ENCODE measurements at places on chromosomes 12 and 14. TPM values are rescaled to one million over a fixed set of nuclear protein-coding genes. Genes with fewer than 3 reads are reported as not detected.

Gene MYH6
- total RNA-seq, result not detected

DNA sequence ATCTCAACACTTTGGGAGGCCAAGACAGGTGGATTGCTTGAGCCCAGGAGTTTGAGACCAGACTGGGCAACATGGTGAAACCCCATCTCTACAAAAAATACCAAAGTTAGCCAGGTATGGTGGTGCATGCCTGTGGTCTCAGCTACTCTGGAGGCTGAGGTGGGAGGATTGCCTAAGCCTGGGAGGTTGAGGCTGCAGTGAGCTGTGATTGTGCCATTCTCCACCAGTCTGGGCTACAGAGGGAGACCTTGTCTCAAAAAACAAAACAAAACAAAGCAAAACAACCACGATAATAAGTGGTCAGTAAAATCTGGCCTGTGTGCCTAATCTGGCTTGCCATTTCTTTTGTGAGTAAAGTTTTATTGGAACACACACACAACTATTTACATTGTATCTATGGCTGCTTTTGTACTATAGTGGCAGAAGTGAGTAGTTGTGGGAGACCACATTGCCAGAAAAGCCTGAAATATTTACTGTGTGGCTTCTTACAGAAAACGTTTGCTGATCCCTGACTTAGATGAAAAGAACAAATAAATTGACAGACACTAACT is 19.4 kb upstream of the KLRG1 start:
- no peaks in the 10 kb centered on the region for H3K27me3 ChIP-seq
- no peak for DNase-seq
- no peak overlapping the region for H3K27ac ChIP-seq
- no peak overlapping the region for H3K4me3 ChIP-seq
- no peaks in the 10 kb centered on the region for H3K4me1 ChIP-seq

Gene PROX2
- total RNA-seq, result not detected

Gene TMEM179
- total RNA-seq, result not detected

DNA sequence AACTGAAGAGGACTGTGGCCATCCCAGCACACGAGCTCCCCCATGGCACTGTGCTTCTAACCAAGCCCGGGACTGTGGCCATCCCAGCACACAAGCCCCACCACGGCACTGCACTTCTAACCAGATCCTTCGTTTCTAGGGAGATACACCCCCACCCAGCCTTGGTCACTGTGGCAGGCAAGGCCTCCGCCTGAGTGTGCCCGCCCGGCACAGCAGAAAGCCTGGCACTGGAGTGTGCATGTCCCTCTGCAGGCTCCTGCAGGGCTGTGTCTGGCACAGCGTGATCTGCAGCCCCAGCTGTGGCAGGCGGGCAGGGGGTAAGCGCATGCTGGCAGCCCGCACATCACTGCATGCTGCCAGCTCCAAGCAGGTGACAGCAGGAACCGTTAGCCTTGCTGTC is 49.8 kb downstream of the CCDC85C start:
- H3K36me3 ChIP-seq, result no peaks in the 10 kb centered on the region
- peaks cover 9% of the 10 kb centered on the region for H3K4me1 ChIP-seq
- no peaks in the 10 kb centered on the region for H3K27me3 ChIP-seq

Gene KCNC2
- total RNA-seq, result not detected

Gene LBHD2
- 0.82 TPM for total RNA-seq

DNA sequence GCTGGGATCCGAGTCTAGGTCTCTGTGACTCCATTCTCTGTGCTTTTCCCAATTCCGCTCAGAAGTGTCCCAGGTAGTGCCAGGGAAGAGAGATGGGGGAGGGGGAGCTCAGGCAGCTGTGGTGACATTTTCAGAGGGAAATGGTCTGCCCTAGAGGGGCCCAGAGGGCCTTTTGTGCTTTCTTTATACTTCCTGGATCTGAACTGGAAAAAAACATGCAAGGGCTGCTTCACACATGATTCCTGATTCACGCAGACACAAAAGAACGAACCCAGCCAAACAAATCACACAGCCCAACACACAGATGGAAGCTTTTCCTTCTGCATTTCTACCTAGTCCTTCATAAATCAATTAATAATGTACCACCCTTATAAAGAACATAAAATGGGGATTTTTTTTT is 26.5 kb downstream of the GPR68 start:
- DNase-seq, result no peak
- peaks cover 8% of the 10 kb centered on the region for H3K36me3 ChIP-seq
- no peak overlapping the region for H3K27ac ChIP-seq
- H3K4me1 ChIP-seq, result no peaks in the 10 kb centered on the region
- H3K4me3 ChIP-seq, result no peak overlapping the region

- no peak overlapping the region for H3K4me3 ChIP-seq
- H3K36me3 ChIP-seq, result no peaks in the 10 kb centered on the region
- peaks cover 20% of the 10 kb centered on the region for H3K4me1 ChIP-seq
- no peak for DNase-seq
- no peak overlapping the region for H3K27ac ChIP-seq
- no peaks in the 10 kb centered on the region for H3K27me3 ChIP-seq
Measured at GRCh38 chr14:68172627-68173026, 353.0 kb downstream of the RAD51B start.

GRCh38 chr14:59395672-59396071 is 69.5 kb downstream of the GPR135 start:
- no peaks in the 10 kb centered on the region for H3K27me3 ChIP-seq
- H3K4me3 ChIP-seq, result no peak overlapping the region
- H3K27ac ChIP-seq, result no peak overlapping the region
- H3K4me1 ChIP-seq, result no peaks in the 10 kb centered on the region
- DNase-seq, result no peak
- no peaks in the 10 kb centered on the region for H3K36me3 ChIP-seq

- DNase-seq, result no peak
- H3K36me3 ChIP-seq, result no peaks in the 10 kb centered on the region
- H3K4me3 ChIP-seq, result no peak overlapping the region
- no peak overlapping the region for H3K27ac ChIP-seq
Measured at GRCh38 chr14:101191101-101191720, 287.7 kb upstream of the RTL1 start.

DNA sequence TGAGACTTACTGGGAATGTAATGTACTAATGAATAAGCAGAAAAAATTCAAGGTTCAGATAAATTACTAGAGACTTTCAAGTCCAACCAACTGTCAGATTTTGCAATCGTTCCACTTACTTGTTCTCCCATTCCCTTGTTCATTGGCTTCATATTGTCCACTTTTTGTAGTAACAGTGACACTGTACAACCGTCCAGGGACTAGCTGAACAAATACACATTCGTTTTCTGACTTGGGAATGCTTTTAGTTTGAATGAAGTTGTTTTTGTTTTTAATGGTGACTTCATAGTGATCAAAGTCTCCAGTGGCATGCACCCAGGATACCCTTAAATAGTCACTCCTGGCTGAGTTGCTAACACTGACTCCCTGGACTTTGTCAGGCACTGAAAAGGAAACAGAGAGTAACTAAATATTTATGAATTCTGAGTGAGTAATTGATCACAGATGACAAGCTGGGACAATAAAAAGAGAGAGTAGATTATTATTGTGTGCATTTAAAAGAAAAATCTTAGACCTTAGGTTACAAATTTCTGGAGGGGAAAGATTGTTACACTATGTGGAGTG is 65.4 kb downstream of the PTPRB start:
- no peaks in the 10 kb centered on the region for H3K27me3 ChIP-seq
- DNase-seq, result no peak
- no peak overlapping the region for H3K27ac ChIP-seq
- no peak overlapping the region for H3K4me3 ChIP-seq
- H3K4me1 ChIP-seq, result no peaks in the 10 kb centered on the region

Gene GPR84
- total RNA-seq, result not detected

Gene MAGOHB
- 97.2 TPM for total RNA-seq

DNA sequence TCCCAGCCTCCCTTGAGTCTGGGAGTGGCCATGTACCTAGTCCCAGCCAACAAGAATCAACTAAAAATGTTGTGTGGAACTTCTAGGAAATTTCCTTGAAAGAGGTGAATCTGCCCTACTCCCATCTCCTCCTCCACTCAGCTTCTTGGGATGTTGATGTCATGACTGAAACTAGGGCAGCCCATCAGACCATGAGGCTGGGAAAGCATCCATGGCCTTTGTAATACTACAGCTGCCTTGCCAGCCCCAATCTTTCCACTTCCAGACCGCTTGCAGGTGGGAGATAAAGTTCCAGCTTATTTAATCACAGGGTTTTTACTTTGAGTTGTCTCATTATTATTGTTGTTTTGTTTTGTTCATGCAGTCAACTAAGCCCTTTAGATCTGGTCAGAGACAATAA is 170.3 kb upstream of the LMNTD1 start:
- no peaks in the 10 kb centered on the region for H3K27me3 ChIP-seq
- no peak for DNase-seq
- H3K4me1 ChIP-seq, result no peaks in the 10 kb centered on the region
- no peak overlapping the region for H3K27ac ChIP-seq

GRCh38 chr14:84351646-84352045 is 1178.3 kb upstream of the FLRT2 start:
- no peaks in the 10 kb centered on the region for H3K36me3 ChIP-seq

- no peak overlapping the region for H3K4me3 ChIP-seq
- H3K4me1 ChIP-seq, result no peaks in the 10 kb centered on the region
- H3K36me3 ChIP-seq, result no peaks in the 10 kb centered on the region
Measured at GRCh38 chr12:1924996-1925683, 6.7 kb upstream of the CACNA2D4 start.

GRCh38 chr12:1646569-1647284 is 17.7 kb downstream of the WNT5B start:
- no peaks in the 10 kb centered on the region for H3K4me1 ChIP-seq
- DNase-seq, result no peak
- H3K27ac ChIP-seq, result no peak overlapping the region
- H3K4me3 ChIP-seq, result no peak overlapping the region
- no peaks in the 10 kb centered on the region for H3K27me3 ChIP-seq
- no peaks in the 10 kb centered on the region for H3K36me3 ChIP-seq

Gene PIWIL1
- not detected for total RNA-seq

Gene PDE6H
- not detected for total RNA-seq

Gene TAS2R30
- 1.6 TPM for total RNA-seq

- H3K36me3 ChIP-seq, result peaks cover 33% of the 10 kb centered on the region
- H3K27me3 ChIP-seq, result no peaks in the 10 kb centered on the region
- H3K4me3 ChIP-seq, result peak overlapping the region; percentile 87
- H3K4me1 ChIP-seq, result peaks cover 49% of the 10 kb centered on the region
- peak; percentile 75 for DNase-seq
Measured at GRCh38 chr12:6766651-6767349, 637 bp downstream of the PTMS start.

Gene CCDC196
- not detected for total RNA-seq

- H3K36me3 ChIP-seq, result peaks cover 26% of the 10 kb centered on the region
- H3K4me1 ChIP-seq, result peaks cover 23% of the 10 kb centered on the region
- H3K27ac ChIP-seq, result peak overlapping the region; percentile 98
- no peak for DNase-seq
- peak overlapping the region; percentile 93 for H3K4me3 ChIP-seq
Measured at GRCh38 chr12:70241845-70242244, 1.4 kb upstream of the CNOT2 start.

DNA sequence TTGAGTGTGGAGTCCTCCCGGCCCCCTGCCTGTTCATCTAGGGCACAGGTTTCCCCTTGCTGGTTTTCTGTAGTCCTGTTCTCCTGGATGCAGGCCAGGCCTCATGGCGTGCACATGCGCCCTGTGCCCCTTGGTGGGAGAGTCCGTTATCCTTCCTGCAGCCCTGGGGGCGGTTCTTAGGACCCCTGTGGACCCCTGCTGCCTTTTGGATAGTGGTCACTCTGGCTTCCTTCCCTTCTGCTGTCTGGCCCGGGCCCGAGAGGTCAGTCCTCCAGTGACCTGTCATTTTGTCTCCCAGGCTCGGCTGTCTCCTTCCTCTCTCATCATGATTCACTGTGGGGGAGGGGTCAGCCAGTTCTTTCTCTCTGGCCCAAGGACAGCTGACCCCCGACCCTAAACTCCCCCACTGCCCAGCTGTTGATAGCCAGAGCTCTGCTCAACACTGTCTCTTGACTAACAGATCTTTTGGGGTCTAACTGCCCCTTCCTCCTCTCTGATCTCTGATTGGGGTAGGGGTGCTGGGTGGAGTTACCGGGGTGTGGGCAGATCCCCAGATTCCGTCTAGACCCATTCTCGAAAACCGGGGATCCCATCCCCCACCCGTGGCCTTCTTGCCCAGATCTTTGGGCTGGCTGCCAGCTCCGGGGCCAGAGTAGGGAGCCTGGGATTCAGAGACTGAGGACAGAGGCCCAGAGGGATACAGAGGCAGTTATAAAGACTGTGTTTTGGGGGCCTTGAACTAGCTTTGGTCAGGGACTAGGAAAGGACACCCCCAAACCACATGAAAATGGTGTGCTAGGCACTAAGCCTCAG is 7.0 kb downstream of the CCND2 start:
- H3K27me3 ChIP-seq, result peaks cover 23% of the 10 kb centered on the region
- H3K36me3 ChIP-seq, result no peaks in the 10 kb centered on the region
- no peak overlapping the region for H3K4me3 ChIP-seq

DNA sequence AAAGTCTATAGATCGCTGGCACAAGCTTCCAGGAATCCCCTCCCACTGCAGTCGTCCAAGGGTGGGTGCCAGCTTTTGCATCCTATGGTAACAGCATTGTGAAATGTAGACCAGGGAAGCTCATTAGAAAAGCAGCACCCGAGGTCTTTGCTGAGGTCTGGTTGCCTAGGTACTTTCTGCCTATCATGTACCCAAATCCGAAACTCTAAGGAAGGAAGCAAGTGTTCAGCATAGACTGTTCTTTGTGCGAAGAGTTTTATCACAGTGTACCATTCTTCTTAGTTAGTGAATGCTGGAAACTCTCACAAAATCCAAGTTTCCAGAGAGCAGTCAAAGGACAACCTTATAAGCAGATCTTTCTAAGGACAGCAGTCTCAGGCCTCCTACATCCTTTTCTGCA is 1532.7 kb upstream of the TMEM132C start:
- no peaks in the 10 kb centered on the region for H3K4me1 ChIP-seq
- no peaks in the 10 kb centered on the region for H3K27me3 ChIP-seq
- no peak overlapping the region for H3K27ac ChIP-seq
- DNase-seq, result no peak

DNA sequence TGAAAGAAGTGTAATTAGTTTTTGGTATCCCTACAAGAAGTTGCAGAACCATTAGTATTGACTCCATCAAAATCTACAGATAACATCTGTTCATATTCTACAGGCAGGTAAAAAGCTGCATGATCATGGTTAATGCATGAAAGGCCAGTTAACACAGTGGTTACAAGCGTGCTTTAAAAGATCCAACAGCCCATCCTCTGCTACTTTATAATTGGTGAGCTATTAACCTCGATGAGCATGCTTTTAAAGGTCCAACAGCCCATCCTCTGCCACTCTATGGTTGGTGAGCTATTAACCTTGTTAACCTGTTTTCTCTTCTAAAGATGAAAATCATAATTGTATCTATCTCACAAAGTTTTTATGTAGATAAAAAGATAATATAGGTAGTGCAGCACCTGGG is 289.3 kb downstream of the DUSP6 start:
- 0 out of 2 replicates have a peak, but pooled peaks cover 2% of the 10 kb centered on the region for H3K4me1 ChIP-seq
- DNase-seq, result no peak
- H3K36me3 ChIP-seq, result no peaks in the 10 kb centered on the region
- no peak overlapping the region for H3K4me3 ChIP-seq

- no peak overlapping the region for H3K27ac ChIP-seq
- H3K4me3 ChIP-seq, result no peak overlapping the region
- DNase-seq, result peak; percentile 89
- peaks cover 99% of the 10 kb centered on the region for H3K36me3 ChIP-seq
Measured at GRCh38 chr12:57535764-57536596, 11.0 kb downstream of the DCTN2 start.

GRCh38 chr14:86072116-86072894 is 542.4 kb downstream of the FLRT2 start:
- no peak for DNase-seq
- no peaks in the 10 kb centered on the region for H3K36me3 ChIP-seq
- H3K27ac ChIP-seq, result no peak overlapping the region
- H3K4me3 ChIP-seq, result no peak overlapping the region

- H3K27me3 ChIP-seq, result no peaks in the 10 kb centered on the region
- H3K4me1 ChIP-seq, result no peaks in the 10 kb centered on the region
- H3K27ac ChIP-seq, result no peak overlapping the region
- H3K4me3 ChIP-seq, result no peak overlapping the region
Measured at GRCh38 chr12:48334808-48335207, 15.9 kb downstream of the ZNF641 start.

Gene MSI1
- not detected for total RNA-seq

All from SJSA1 (cell line).